Fibroblast of lung (primary cell): ENCODE measurements at places on chromosomes 5 and 9.

GRCh38 chr5:134267366-134268018, 41.6 kb upstream of the PPP2CA start:
- H3K27me3 ChIP-seq = no peaks in the 10 kb centered on the region
- no peak overlapping the region for H3K4me3 ChIP-seq
- H3K27ac ChIP-seq = no peak overlapping the region
- H3K4me1 ChIP-seq = no peaks in the 10 kb centered on the region
- no peaks in the 10 kb centered on the region for H3K36me3 ChIP-seq

DNA sequence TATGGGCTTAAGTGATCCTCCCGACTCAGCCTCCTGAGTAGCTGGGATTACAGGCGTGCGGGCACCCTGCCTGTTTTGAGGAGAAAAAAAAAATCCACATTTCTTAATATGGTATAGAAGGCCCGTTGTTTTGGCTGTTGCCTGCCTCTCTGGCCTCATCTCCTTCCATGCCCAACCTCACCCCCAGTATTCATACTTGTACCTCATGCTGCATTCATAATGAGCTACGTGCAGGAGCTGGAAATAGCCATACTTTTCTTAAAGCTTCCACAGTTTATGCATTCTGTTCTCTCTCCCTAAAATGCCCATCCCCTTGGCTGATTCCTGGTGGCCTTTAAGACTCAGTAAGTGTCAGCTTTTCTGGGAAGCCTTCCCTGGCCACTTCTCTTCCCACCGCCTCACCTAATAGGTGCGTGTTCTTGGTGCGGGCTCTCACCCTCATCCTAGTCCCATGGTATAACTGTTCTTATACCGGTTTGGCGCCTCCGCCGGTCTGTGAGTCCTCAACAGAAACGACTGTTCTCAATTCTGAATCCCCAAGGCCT, 2.1 kb upstream of the TPM2 start:
- H3K36me3 ChIP-seq = peaks cover 14% of the 10 kb centered on the region
- no peak overlapping the region for H3K4me3 ChIP-seq
- peak overlapping the region; percentile 79 for H3K27ac ChIP-seq
- peaks cover 18% of the 10 kb centered on the region for H3K4me1 ChIP-seq

DNA sequence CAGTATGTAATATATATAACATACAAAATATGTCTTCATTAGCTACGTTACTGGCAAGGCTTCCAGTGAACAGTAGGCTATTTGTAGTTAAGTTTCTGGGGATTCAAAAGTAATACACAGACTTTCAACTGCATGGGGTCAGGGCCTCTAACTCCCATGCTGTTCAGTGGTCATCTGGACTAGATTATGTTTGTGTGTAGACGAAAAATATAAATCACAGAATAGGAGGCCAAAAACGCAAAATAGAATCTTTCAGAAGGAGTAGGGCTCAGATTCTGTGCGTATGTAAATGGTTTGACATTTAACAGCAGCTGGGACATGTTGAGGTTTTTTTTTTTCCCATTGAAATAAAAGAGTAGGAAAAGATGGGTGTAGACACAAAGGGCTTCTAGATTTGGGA, 1048.7 kb upstream of the WWC1 start:
- H3K27ac ChIP-seq = no peak overlapping the region
- H3K4me1 ChIP-seq = no peaks in the 10 kb centered on the region
- no peaks in the 10 kb centered on the region for H3K36me3 ChIP-seq
- H3K4me3 ChIP-seq = no peak overlapping the region

GRCh38 chr9:13684656-13685055, 405.2 kb upstream of the MPDZ start:
- no peaks in the 10 kb centered on the region for H3K4me1 ChIP-seq
- no peaks in the 10 kb centered on the region for H3K36me3 ChIP-seq
- no peak overlapping the region for H3K27ac ChIP-seq
- H3K27me3 ChIP-seq = no peaks in the 10 kb centered on the region
- peak; percentile 17 for DNase-seq

- H3K36me3 ChIP-seq = no peaks in the 10 kb centered on the region
- H3K27me3 ChIP-seq = no peaks in the 10 kb centered on the region
- DNase-seq = no peak
- H3K27ac ChIP-seq = no peak overlapping the region
Observed at GRCh38 chr9:18352711-18353110, 121.2 kb upstream of the ADAMTSL1 start.

- H3K4me1 ChIP-seq = no peaks in the 10 kb centered on the region
- no peak overlapping the region for H3K4me3 ChIP-seq
- DNase-seq = no peak
- no peaks in the 10 kb centered on the region for H3K36me3 ChIP-seq
- H3K27me3 ChIP-seq = no peaks in the 10 kb centered on the region
Observed at GRCh38 chr9:98823666-98824334, 16.3 kb downstream of the GALNT12 start.

DNA sequence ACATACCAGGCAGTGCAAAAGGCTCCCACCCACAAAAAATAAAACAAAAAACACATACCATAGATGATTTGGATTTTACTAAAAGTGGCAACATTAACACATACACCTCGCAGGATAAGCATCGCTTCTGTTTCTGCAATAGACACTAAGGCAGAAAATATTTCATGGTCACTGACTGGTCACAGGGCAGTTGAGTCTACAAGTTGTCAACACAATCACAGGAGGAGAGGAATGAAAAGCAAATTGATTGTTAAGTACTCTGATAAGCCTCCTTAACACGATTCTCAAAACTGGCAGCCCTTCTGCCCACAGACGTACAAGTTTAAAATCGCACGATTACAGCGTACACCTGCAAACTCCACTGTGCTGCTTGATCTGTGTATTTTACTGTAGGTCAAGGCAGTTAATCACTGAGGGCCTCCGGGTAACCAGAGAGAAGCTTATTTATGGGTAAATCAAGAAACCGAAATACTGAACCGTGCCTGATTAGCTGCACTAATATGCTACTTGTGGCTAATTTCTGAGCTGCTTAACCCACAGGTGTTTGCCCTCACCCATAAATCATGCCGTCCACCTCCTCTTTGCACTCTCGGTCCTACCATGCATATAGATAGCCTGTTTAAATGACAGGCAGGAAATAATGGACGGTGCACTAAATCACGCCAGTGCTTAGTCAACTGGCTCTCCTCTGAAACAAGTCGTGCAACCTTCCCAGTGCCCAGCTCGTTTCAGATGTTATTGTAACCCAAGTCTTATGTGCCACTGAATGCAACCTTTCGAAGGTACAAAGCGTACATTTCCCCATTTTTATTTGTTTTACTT, 659.4 kb upstream of the ADAMTS16 start:
- DNase-seq = no peak
- H3K4me1 ChIP-seq = no peaks in the 10 kb centered on the region
- H3K36me3 ChIP-seq = no peaks in the 10 kb centered on the region
- no peak overlapping the region for H3K4me3 ChIP-seq

DNA sequence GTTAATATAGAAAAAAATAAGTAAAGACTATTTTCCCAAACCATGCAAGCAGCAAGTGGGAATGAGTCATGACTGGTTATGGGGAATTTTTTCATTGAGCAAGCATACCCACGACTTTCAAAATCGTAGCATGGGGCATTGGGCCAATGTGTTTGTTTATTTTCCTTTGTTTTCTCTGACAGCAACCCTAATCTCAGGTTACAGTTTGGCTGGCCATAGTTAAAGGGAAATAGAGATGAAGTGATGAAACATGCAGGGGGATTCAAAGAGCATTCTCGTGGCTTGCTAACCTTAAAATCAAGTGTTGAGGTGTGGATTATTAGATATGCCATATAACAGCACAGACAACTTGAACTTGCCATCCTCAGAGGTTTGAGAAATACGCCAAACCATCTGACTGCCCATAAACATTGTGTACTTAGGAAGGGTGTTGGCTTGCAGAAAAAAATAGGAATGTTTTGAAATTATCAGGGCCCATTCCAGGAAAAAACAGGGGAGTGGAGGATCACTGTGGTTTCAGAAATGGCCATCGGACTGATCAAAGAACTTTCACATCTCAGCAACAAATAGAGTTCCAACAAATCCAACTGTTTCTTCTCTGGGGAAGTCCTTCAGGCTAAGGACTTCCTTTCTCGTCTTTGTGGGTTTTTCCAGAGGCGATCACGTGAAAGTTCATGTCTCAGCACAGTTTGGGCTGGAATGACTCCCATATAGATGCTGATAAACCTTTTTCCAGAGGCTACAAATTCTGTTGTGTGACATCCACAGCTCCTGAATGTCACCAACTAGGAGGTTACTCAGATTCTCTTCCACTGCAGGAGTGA, 259.1 kb downstream of the SYK start:
- DNase-seq = peak; percentile 95
- no peaks in the 10 kb centered on the region for H3K27me3 ChIP-seq
- H3K4me1 ChIP-seq = peaks cover 12% of the 10 kb centered on the region
- H3K4me3 ChIP-seq = no peak overlapping the region
- H3K36me3 ChIP-seq = no peaks in the 10 kb centered on the region
- H3K27ac ChIP-seq = peak overlapping the region; percentile 86

GRCh38 chr9:17651725-17652124, 72.9 kb downstream of the SH3GL2 start:
- H3K4me3 ChIP-seq = no peak overlapping the region
- no peak for DNase-seq
- no peak overlapping the region for H3K27ac ChIP-seq
- no peaks in the 10 kb centered on the region for H3K4me1 ChIP-seq

- H3K4me3 ChIP-seq = no peak overlapping the region
- H3K27ac ChIP-seq = no peak overlapping the region
- no peak for DNase-seq
Observed at GRCh38 chr5:157900644-157901043, 41.7 kb upstream of the CLINT1 start.

- no peak overlapping the region for H3K27ac ChIP-seq
- H3K4me1 ChIP-seq = no peaks in the 10 kb centered on the region
- no peaks in the 10 kb centered on the region for H3K36me3 ChIP-seq
- DNase-seq = no peak
- H3K27me3 ChIP-seq = no peaks in the 10 kb centered on the region
Observed at GRCh38 chr9:101114317-101114716, 85.8 kb downstream of the PLPPR1 start.

DNA sequence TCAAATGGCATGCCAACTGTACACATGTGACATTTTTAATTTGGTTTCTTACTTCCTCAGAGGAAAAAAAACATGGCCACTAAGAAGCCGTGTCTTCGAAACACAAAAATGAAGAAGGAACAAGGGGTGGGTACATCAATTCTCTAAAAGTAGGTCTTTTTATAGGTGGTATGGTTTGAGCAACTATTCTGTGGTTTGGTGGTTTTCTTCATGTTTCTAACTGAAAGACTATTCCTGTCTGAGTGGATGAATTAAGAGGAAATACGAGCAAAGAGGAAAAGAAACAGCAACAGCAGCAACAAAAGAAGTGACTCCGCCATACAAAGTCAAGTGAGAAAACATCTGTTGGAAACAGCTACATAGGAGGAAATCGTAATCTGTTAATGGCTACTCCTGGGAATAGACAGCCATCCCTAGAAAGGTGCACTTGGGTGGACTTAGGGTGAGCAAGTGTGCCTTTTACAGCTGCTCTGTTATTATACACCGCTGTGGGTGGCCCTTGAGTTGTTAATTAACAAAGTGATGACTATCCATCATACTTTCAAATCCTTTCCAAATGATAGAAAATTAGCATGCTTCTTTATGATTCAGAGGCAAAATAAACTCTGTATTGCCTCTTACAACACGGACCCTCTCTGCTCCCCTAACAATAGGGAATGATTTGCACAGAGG, 575.8 kb downstream of the TLE1 start:
- DNase-seq = no peak
- no peak overlapping the region for H3K27ac ChIP-seq
- H3K27me3 ChIP-seq = no peaks in the 10 kb centered on the region
- no peak overlapping the region for H3K4me3 ChIP-seq
- no peaks in the 10 kb centered on the region for H3K4me1 ChIP-seq

GRCh38 chr9:136994888-136995230, 1.5 kb downstream of the CLIC3 start:
- H3K4me3 ChIP-seq = no peak overlapping the region
- peaks cover 6% of the 10 kb centered on the region for H3K27me3 ChIP-seq
- peaks cover 2% of the 10 kb centered on the region for H3K36me3 ChIP-seq
- no peak for DNase-seq
- no peak overlapping the region for H3K27ac ChIP-seq

- H3K4me1 ChIP-seq = no peaks in the 10 kb centered on the region
- DNase-seq = no peak
- H3K27me3 ChIP-seq = no peaks in the 10 kb centered on the region
- H3K4me3 ChIP-seq = no peak overlapping the region
Observed at GRCh38 chr5:161697001-161697400, 11.5 kb downstream of the GABRA6 start.

DNA sequence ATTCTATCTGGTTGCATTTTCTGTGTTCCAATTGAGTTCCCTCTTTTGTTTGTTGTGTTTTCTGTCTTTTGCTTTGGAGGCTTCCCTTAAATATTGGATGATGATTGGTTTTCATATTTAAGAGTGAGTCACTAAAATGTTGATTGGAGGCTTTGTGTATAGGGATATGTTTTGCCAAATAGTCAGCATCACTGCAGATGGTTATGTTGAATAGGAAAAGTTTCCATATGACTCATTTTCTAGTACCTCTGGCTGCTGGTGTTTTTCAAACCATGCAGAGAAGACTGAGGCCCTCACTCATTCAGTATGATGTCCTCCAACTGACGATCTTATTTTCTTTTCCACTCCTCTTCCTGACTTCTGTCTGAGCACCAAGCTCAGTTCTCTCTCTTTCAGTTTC, 1290.0 kb downstream of the EFNA5 start:
- DNase-seq = peak; percentile 55
- H3K4me3 ChIP-seq = no peak overlapping the region
- no peaks in the 10 kb centered on the region for H3K36me3 ChIP-seq
- no peaks in the 10 kb centered on the region for H3K4me1 ChIP-seq
- H3K27me3 ChIP-seq = no peaks in the 10 kb centered on the region

DNA sequence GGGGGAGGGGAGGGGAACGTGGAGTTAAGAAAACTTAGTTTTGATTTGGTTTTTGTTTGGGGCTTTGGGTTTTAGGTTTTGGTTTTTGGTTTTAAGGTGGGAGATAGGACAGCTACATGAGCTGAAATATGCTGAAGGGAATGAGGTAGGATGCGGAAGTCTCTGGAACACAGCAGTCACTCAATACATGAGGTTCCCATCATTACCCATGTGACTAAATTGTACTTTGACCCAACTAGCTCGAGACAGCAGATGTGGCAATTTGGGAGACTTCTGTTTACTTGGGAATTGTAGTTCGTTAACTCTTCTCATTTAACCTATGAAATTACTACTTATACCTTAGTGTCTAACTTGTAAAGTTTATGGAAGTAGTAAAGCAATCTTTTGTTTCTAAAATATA, 124.2 kb downstream of the TLE1 start:
- H3K27ac ChIP-seq = no peak overlapping the region
- no peak overlapping the region for H3K4me3 ChIP-seq
- no peaks in the 10 kb centered on the region for H3K36me3 ChIP-seq
- no peaks in the 10 kb centered on the region for H3K27me3 ChIP-seq
- peaks cover 11% of the 10 kb centered on the region for H3K4me1 ChIP-seq

GRCh38 chr5:114450437-114450836, 88.6 kb downstream of the KCNN2 start:
- no peaks in the 10 kb centered on the region for H3K36me3 ChIP-seq
- H3K27ac ChIP-seq = no peak overlapping the region
- peak; percentile 13 for DNase-seq
- H3K27me3 ChIP-seq = no peaks in the 10 kb centered on the region
